ENCODE measurements at places on chromosomes 13 and 19. TPM values are rescaled to one million over a fixed set of nuclear protein-coding genes. Genes with fewer than 3 reads are reported as not detected.

DNA sequence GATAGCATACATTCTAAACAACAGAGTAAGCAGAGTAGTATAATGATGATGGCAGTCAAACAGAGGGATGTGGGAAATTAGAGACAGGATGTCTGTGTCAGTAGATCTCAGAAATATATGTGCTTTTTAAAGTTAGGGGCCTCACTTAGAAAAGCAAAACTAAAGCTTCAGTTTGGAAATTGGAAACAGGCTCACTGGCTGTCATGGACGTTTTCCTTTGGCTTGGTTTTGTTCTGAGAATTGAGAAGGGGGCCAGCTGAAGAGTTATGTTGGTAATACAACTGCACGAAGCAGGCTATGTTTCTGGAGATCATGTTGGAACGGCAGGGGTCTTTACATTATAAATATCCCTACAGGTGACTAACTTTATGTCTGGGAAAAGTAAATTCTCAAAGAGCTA is 261.3 kb downstream of the LMO7 start:
- DNase-seq = no peak

The CALR3 gene
- not detected for total RNA-seq

- DNase-seq = peak; percentile 51
Observed at GRCh38 chr19:17473041-17473440, 2.7 kb downstream of the SLC27A1 start.

The IGSF23 gene
- not detected for total RNA-seq

The GFY gene
- not detected for total RNA-seq

DNA sequence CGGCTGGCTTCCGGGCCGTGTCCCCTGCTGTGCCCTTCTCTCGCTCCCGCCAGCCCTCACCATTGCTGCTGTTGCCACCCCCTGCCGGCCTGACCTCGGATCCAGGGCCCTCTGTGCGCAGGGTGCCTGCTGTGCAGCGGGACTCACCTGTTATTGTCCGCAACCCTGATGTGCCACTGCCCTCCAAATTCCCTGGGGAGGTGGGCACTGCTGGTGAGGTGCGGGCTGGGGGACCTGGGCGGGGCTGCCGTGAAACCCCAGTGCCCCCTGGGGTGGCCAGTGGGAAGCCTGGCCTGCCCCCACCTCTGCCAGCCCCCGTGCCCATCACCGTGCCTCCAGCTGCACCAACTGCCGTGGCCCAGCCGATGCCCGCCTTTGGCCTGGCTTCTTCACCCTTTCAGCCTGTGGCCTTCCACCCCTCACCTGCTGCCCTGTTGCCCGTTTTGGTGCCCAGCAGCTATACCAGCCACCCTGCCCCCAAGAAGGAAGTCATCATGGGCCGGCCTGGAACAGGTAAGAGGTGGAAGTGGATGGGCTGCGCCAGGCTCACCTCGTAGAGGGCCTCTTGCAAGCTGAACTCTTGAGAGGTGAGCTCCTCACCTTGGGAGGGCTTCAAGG is 5.1 kb downstream of the CIC start:
- DNase-seq = no peak

GRCh38 chr13:33575378-33575777 is 242.6 kb upstream of the RFC3 start:
- no peak for DNase-seq

DNA sequence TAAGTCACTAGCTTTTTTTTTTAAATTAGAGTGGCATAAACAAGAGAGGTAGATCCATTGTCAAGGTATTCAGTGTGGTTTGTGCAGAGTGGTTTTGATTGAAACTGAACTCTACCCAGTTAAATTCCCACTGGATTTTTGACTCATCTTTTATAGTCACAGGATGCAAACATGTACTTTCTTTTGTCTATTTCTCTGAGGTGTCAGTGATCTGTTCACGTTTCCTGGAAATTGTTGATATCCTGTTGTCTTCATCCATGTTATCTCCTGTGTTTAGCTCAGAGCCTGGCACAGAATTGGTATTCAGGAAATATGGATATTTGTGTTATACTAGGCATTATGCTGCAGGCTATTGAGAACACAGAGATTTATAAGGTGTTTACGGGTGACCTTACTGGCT is 119.7 kb downstream of the PCCA start:
- DNase-seq = no peak

DNA sequence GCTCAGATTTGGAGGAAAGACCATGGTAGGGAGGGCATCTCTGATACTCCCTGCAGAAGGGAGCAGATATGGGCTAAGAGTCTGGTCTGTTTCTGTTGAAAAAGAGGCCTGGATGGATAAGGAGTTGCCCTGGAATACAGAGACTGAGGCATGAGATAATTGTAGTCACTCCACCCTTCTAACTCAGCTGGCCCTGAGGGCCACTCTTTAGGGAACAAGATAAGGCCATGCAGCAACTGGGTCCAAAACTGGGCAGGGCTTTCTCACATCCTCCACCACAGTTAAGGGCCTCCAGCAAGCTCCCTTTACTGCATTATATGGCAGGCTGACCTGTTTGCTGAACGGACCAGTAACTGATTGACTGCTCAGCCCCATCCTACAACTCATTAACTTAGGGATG is 1.3 kb downstream of the ZNF749 start:
- DNase-seq = no peak

- DNase-seq = no peak
Observed at GRCh38 chr13:63110466-63110865, 1694.8 kb upstream of the PCDH20 start.

DNA sequence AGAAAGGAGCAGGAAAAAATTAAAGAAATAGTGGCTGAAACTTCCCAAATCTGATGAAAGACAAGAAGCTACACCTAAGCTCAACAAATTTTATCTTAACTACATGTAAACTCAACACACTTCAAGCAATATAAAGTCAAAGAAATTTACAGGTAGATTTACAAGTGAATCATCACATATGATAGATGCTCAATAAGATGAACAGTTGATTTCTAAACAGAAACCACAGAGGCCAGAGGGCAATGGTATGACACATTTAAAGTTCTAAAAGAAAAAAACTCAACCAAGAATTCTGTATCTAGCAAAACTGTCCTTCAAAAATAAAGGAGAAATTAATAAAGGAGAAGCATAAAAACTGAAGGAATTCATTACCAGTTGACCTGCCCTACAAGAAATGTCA is 39.3 kb upstream of the ZNF780A start:
- DNase-seq = no peak

The KLK15 gene
- not detected for total RNA-seq

The LRFN3 gene
- 8.3 TPM for total RNA-seq

- no peak for DNase-seq
Observed at GRCh38 chr13:50787316-50788195, 55.9 kb downstream of the DLEU7 start.

The MTUS2 gene
- total RNA-seq = not detected

DNA sequence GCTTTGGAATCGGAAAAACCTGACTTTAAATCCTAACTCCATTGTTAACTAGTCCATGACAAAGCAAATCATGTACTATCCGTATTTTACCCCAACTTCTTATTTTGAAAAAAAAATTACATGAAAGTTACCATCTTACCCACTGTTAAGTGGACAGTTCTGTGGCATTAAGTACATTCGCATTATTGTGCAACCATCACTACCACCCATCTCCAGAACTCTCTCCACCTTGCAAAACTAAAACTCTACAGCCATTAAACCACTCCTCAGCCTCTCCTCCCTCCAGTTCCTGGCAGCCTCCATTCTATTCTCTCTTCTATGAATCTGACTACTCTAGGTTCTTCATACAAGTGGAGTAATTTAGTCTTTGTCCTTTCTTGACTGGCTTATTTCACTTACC is 176.5 kb downstream of the USP12 start:
- no peak for DNase-seq

GRCh38 chr19:50266041-50266440 is 62.6 kb downstream of the MYH14 start:
- no peak for DNase-seq

DNA sequence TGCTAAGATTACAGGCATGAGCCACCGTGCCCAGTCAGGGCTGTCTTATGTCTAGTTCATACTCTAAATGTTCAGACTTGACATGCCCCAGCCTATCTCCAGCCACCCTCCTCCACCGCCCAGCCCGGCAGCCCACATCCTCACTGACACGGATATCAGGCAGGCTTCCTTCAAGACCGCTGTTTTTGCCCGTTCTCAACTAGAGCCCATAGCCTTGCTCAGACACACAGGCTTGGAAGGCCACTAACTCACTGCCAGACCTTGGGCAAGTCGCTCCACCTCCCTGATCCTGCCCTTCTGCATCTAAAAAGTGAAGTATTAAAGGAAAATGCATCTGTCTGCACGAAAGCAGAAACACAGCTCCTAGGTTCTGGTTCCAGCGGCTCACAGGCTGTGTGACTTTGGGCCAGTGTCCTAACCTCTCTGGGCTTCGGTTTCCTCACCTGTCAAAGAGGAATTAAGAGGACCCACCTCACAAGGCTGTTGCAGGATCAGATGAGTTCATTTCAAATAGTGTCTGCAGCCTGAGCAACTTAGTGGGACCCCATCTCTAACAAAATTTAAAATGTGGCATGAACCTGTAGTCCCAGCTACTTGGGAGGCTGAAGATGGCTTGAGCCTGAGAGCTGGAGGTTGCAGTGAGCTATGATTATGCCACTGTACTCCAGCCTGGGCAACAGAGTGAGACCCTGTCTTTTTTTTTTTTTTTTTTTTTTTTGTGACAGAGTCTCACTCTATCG is 14.5 kb upstream of the CERS4 start:
- peak; percentile 63 for DNase-seq

The ZNF442 gene
- 1.1 TPM for total RNA-seq

The CYP2S1 gene
- total RNA-seq = 0.46 TPM

The CEACAM5 gene
- not detected for total RNA-seq

GRCh38 chr19:41501854-41502253 is 58.9 kb downstream of the ERICH4 start:
- DNase-seq = no peak

GRCh38 chr13:35163674-35164073 is 221.6 kb downstream of the NBEA start:
- no peak for DNase-seq

DNA sequence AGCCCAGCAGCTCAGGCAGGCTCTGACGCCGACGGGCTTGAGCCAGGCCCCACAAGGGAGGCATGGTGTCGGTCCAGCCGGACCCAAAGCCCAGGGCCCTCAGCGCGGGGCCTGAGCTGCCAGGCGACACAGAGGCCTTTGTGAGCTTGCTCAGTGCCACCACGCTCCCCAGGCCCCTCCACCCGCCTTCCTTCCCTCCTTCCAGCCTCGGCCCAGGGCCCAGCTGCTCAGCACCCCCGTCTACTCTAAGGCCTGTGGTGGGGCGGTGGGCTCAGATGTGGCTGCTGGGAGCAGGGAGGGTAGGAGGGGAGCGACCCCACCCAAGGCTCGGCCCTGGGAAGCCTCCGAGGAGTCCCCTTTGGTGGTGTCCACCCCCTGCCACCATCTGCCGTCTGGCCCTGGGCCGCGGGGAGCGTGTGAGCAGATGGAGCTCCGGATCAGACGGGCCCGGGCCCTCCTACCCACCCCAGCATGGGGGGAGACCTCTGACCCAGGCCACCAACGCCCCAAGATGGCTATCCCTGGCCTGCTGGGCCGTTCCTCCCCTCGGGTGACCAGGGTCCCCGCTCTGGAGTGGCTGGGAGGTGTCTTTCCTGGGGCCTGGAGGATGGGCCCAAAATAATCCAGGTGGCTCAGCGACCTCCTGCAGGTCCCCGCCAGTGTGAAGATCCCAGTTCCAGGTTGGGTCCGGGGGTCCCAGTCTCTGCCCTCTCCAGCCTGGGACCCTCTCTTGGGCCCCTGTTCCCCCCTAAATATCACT is 7.8 kb downstream of the ZBTB7A start:
- DNase-seq = no peak

The MBD3L3 gene
- not detected for total RNA-seq

DNA sequence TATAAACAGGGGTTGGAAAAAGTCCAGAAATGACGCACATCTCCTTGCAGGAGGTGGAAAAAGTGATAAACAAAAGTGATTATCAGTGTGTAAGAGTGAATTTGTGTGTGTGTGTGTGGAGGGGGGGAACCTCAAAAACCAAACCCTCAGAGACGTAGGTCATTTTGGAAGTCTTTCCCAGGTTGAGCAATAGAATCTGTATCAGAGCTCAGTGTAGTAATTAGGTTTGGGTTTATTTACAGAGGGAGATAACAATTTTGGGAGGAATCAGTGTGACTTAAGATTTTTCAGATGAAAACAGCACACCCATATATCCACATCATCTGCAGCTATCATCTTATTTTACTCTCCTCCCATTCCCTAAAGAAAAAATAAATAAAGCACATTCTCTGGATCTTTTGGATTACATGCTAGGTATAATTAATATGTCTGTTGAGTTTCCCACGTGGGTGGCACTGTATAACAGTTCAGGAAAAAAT is 406.4 kb downstream of the FGF9 start:
- no peak for DNase-seq

DNA sequence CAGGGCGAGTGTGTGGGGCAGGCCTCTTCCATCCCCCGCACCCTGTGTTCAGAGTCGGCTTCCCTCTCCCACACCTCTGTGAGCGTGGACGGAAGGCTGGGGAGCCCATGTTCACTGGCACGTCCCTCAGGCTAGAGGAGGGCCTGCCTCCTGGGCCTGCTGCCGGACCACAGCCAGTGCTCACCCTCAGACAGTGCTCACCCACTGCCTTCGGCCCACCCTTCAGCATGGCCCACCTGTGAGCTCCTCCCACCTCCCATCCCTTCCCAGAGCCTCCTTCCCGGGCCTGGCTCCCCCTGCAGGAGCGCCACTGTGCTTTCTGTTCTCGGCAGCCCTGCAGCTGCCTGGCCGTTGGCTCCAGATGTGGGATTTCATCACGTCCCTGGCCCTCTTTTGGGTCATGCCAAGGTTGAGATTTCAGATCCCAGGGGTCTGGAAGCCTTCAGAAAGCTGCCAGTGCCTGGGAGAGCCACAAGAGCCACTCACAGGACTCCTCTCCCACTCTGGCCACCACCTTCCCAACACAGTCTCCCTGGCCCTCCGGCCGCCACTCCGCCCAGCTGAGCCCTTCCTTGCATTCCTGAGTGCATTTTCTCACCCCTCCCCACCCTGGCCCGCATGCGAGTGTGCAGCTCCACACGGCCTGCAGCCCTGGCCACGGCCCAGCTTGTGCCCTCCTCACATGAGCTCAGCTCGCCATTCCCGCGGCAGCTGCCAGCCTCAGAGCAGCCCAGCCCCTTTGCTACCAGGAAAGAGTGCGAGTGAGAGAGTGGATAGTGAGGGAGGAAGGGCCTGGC is 25.3 kb downstream of the CAPN12 start:
- DNase-seq = no peak

The IZUMO4 gene
- total RNA-seq = 16.6 TPM

GRCh38 chr13:76637641-76638141 is 248.5 kb downstream of the KCTD12 start:
- DNase-seq = no peak

DNA sequence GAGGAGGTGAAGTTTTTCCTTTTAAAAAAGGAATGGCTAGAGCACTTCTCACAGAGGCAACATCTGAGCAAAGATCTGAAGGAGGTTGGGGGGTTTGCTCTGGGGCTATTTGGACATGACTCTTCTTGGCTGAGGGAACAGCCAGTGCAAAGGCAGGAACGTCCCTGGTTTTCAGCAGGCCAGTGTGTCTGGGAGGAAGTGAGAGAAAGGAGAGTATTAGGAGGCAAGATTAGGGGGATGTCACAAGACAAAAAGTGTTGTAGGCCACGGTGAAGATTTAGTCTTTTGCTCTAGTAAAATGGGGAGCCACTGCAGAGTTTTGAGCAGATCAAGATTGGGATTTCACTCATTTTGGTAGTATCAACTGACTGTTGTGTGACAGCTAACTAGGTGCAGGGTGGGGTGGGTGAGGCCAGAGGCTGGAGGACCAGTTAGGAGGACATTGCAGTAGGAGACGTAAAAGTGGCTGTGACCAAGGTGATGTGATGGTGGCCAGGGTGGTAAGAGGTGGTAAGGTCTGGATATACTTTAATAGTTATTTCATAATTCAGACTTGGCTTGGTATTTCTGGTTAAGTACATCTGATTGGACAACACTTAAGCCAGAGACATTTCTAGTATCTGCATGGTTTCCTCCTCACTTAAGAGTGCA is 40.6 kb downstream of the WDFY2 start:
- no peak for DNase-seq

The KCNK6 gene
- total RNA-seq = 10.2 TPM

The TNFSF13B gene
- 2.4 TPM for total RNA-seq
